ENCODE measurements at places on chromosomes 6 and 20.

DNA sequence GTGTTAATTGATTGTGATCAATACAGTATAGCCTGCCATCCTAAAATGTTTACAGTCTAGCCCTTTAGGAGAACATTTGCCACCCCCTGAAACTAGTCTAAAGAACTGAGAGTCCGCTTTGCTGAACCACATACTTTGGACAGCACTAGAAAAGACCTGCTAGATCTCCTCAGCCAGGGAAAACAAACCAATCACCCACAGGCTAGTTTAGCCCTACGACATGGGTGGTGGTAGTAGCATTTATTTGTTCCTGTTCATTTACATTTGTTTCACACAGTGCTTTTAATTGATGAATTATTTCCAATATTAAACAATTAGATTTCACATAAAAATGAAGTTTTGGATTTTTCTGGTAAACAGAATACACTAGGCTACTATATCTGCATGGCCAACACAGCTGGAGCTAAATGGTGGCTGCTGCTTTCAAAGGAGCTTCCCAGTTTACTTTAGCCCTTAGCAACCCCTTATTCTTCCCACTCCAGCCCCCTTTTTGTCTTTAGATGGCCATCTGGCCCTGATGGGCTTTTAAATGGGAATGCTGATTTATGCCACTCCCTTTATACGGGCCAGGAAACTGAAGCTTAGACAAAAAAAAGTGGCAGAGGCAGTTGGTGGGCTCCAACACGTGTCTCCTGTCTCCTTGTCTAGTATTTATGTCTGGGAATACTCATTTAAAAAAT lies 72.4 kb downstream of the ADGRG6 start:
- DNase-seq = no peak

DNA sequence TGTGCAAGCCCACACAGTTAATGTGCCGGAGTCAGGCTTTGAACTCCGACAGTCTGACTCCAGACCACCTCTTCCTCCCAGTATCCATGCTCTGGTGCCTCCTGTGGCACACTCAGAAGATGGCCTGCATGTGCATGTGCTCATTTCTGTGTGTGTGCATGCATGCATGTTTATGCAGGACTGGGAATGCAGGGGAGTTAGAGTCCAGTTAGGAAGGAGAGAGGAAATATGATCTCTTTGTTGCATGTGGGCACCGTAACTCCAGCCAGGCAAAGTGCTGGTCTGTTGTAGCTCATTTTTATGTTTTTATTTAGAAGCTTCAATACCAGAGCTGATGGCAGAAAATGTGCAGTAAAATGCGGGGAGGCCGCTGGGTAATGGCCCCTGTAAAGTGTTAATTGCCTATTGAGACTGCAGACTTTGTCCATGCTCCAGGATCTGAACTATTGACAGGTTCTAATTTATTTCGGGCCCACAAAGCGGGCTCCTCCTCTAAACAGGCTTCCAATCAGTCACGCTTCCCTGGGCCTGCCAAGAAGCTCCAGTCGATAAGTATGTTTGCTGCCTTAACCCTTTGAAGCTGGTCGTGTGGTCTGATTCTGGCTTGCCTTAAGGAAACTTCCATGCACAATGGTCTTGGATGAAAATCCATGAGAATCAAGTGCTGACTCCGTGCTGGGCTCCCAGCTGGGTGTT lies 248.3 kb downstream of the DHX35 start:
- no peak for DNase-seq

DNA sequence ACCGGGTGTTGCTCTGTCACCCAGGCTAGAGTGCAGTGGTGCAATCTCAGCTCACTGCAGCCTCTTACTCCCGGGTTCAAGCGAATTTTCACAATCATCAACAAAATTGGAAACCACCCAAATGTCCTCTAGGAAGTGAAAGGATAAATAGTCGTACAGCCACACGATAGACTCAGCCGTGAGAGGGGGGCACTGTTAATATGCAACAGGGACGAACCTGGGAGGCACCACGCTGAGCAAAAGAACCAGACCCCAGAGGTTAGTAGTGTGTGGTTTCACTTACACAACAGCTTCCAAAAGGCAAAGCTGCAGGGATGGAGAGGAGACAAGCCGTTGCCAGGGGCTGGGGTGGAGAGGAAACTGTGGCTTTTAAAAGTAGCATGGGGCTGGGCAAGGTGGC lies 30.1 kb upstream of the NTSR1 start:
- DNase-seq = no peak

DNA sequence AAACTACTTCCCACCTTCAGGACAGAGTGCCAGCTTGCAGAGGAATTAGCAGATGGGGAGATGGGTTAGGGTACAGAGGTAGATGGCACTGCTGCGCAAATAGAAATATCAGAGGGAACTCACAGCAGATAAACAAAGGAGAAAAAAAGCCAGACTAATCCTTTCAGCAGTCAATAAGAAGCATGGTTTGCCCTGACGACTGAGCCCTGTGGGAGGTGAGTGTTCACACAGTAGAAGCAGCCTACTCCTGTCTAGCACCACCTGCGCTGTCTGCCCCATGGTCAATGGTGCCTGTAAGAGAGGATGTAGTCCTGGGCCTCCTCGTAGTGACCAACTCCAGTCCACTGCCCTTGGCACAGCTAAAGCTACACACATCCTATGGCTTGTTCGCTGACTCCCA lies 174.1 kb downstream of the IBTK start:
- no peak for DNase-seq

- DNase-seq = no peak
Measured at GRCh38 chr6:76774781-76775384, 688.4 kb downstream of the HTR1B start.

DNA sequence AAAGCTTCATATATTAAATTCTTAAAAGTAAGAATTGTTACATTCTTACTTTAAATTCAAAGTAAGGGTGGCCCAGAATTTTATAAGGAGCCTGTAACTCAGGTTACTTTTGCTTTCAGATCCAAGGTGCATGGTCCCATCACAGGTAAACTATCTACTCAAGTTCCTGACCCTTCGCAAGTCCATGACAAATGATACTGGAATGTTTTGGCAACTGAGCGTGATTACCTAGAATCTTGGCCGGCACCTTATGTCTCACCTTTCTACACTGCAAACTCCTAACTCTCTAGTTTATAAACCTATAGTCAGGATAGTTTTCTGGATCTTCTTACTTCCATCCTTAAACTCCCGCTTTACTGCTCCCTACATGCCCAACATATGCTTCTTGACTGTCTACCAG lies 67.9 kb upstream of the HMGN3 start:
- DNase-seq = no peak

- DNase-seq = no peak
Measured at GRCh38 chr20:1707588-1708449, 50.2 kb upstream of the SIRPG start.

DNA sequence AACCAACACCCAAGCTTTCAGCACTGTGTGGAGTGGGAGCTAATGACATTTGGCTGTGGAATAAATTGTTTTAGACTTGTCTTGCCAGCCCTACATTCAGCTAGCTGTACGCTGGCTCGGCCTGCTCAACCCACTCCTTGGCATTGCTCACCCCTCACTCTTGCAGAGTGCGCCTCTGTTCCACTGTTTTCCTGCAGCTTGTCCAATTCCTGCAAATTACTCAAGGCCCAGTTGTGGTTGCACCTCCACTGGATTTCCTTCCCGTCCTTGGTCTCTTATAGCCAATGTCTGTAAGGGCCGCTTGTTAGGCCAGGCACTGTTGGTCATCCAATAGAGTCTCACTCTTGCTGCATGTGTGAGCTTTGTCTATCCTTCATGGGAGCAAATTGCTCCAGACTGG lies 289.2 kb upstream of the RNF24 start:
- no peak for DNase-seq

- no peak for DNase-seq
Measured at GRCh38 chr6:16854986-16855385, 93.7 kb upstream of the ATXN1 start.

DNA sequence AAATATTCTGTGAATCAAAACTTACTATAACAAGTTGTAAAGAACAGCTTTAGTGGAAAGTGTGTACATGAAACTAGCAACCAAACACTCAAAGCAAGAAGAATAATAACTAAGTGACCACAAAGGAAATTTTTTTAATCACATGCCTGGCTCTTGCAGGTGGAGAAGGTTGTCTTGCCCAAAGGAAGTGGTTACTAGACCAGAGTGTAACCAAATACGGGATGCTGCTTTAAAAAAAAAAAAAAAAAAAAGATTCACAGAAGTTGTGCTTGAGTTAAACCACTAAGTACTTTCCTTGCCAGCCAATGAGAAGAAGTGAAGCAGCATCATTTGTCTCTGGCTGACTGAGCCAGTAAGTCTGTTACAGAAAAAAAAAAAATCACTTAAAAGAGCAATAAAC lies 19.1 kb upstream of the HLA-DQB1 start:
- no peak for DNase-seq

- no peak for DNase-seq
Measured at GRCh38 chr20:23880417-23880816, 869 bp upstream of the CST5 start.

DNA sequence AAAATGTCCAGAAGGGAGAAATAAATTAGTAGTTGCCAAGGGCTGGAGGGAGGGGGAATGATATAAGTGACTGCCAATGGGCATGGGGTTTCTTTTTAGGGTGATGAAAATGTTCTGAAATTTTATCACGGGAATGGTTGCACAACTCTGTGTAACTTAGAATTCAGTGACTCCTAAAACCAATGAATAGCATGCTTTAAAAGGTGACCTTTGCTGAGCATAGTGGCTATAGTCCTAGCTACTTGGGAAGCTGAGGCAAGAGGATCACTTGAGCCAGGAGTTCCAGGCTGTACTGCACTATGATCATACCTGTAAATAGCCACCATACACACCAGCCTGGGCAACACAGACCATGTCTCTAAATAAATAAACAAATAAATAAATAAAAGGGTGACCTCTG lies 109.0 kb downstream of the ATG5 start:
- no peak for DNase-seq

- DNase-seq = no peak
Measured at GRCh38 chr6:8789878-8790277, 354.5 kb upstream of the SLC35B3 start.

DNA sequence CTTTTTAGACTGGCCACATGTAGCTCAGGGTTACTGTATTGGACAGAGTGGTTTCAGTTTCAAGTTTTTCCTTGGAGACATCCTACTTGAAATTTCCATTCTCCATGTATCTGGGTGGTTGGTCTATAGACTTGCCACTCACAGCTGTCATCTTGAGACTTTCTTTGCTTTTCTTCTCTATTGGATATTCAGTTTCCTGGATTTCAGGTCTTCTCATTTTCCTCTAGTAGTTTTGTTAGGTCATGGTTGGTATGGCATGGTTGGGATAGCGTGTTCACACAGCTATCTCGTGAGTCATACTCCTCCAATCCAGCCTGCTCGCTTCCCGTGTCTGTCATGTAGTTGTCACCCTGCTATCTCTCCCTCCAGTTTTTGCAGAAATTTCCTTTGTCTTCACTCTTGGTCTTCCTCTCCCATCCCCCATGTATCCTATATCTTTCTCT lies 48.3 kb downstream of the PTPN1 start:
- no peak for DNase-seq

GRCh38 chr6:152298848-152299735 lies 338.1 kb downstream of the SYNE1 start:
- no peak for DNase-seq

DNA sequence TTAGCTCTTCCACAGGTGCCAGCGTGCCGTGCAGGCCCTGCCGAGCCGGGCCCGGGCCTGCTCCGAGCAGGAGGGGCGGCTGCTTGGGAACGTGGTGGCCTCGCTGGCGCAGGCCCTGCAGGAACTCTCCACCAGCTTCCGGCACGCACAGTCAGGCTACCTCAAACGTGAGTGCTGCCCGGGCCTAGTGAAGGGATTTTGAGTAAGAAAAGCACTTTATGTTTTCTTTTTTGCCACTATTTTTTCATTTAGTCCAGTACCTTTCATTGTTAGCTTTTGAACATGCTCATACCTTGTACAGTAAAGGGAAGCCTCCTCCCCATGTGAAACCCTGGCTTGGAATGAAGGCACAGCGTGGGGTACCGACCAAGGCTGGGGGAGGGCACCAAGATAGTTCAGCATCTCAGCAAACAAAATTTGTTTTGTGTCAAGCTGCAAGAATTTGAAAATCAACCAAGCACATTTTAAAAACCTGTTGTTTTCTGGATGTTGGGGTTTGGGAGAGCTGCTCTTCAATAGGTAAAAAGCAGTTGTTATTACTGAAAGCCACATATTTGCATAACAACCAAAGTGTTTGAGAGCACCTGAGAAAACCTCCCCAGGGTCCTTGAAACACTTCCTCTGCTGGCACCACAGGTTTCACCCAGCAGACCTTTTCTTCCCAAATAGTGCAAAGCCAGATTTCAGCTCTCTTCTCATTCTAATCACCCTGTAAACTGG lies 18.4 kb downstream of the STX16 start:
- DNase-seq = no peak

GRCh38 chr20:34637245-34638038 lies 39.5 kb downstream of the PIGU start:
- no peak for DNase-seq

DNA sequence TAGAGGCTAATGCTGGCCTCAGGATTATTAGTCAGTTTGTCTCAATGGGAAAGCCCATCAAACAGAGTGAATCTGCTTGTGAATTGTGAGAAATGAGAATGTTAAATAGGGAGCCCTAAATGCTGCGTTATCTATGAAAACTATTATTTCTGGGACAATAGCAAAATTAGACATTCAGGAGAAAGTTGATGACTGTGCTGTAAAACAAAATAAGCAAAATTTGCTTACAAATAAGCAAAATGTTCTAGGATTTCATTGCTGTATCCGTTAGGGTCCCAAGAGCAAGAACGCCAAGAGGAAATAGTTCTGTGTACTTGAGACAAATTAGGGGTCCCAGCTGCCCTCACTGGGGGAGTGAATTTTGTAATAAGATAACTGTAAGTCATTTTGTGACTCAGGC lies 59.2 kb upstream of the RAB32 start:
- no peak for DNase-seq
